Activated naive CD8-positive, alpha-beta T cell treated with anti-CD3 and anti-CD28 coated beads for 36 hours (primary cell): ENCODE measurements at places on chromosomes 5 and 9. TPM values are rescaled to one million over a fixed set of nuclear protein-coding genes. Genes with fewer than 3 reads are reported as not detected.

The OR2V1 gene
- not detected for total RNA-seq

The NOXA1 gene
- total RNA-seq = 0.76 TPM

The COL27A1 gene
- 12.2 TPM for total RNA-seq

The MEGF9 gene
- 3.9 TPM for total RNA-seq

The TRPM3 gene
- not detected for total RNA-seq
